NCI-H1694 (cell line): ENCODE measurements at places on chromosomes 2 and 18.
A peak's percentile ranks its signal among the peaks of the same experiment; 100 is the strongest.

GRCh38 chr2:109378682-109379081 is 235.1 kb downstream of the SEPTIN10 start:
- no peak for DNase-seq

DNA sequence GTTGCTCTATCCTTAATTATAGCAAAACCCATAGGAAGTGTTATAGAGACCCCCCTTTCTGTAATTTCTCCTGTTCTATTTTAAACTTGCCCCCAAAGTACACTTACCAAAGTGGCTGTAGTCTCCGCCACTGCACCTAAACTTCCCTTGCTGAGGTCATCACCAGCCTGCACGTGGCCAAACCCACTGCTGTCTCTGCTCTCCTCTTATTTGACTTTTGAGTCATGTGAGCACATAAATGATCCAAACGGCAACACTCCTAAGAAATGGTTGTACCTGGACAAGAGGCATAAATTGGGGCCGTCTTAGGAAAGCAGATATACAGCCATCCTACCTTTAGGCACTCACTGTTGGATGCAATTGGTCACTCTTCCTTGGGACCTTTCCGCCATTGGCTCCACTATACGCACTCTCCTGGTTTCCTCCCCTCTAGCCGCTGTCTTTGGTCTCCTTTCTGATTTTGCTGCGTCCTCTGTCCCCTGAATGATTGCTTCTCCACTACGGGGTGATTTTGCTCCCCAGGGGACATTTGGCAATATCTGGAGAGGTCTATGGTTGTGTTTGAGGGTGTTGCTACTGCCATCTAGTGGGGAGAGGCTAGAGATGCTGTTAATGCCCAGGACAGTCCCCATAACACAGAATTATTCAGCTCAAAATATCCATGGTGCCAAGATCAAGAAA is 19.2 kb upstream of the IL36G start:
- DNase-seq: peak; percentile 56

DNA sequence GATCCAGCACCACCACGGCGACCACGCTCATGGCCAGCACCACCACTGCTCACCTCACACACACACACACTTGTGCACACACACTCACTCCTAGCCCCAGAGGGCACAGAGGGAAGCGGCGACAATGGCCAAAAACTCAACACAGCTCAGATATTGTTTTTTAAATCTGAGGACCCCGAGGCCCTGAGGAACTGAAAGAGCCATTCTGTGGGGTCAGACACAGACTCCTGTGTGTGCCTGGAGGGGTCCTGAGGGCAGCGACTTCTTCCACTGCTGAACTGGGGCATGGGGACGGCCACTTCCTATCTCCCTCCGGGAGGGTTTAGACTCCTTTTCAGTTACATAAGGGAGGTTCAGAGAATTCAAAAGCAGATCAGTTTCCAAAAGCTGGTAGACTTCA is 116.6 kb upstream of the PXDN start:
- no peak for DNase-seq

DNA sequence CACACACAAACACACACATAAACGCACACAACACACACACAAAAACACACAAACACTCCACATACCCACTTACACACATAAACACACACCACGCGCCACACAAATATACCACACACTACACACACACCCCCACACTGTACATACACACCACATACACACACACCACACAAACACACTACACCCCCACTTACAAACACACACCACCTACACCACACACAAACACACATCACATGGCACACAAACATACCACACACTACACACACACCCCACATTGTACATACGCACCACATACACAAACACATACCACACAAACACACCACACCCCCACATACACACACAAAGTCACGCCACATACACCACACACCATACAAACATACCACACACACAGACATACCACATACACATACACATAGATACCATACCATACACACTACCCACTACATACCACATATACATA is 59.9 kb downstream of the TWIST2 start:
- no peak for DNase-seq
